Vein endothelial cell (primary cell): ENCODE measurements at places on chromosomes 5 and 9. TPM values are rescaled to one million over a fixed set of nuclear protein-coding genes. Genes with fewer than 3 reads are reported as not detected.

Gene PLPP7
- total RNA-seq: 2.6 and 4.3 TPM in 2 replicates

Gene NR4A3
- total RNA-seq: under 0.01 and 0.19 TPM in 2 replicates

Gene PCDHB16
- 0.65 and 0.86 TPM in 2 replicates for total RNA-seq

Gene GOLGA2
- 78.3 and 79.7 TPM in 2 replicates for total RNA-seq

Gene LYSMD3
- total RNA-seq: 17.0 and 19.1 TPM in 2 replicates

Gene NR5A1
- not detected in 2 replicates for total RNA-seq

Gene PURA
- 12.4 and 13.2 TPM in 2 replicates for total RNA-seq

Gene EQTN
- not detected in 2 replicates for total RNA-seq

Gene INSYN2B
- 26.1 and 52.3 TPM in 2 replicates for total RNA-seq

Gene CATSPER3
- under 0.01 TPM in 1 of 2 replicates, not detected in the other for total RNA-seq

Gene CDH18
- 0.10 TPM in 1 of 2 replicates, not detected in the other for total RNA-seq

Gene PCA3
- 0.29 and 0.33 TPM in 2 replicates for total RNA-seq

Gene ICE1
- 35.6 and 44.5 TPM in 2 replicates for total RNA-seq

Gene MACIR
- total RNA-seq: 10.1 and 11.2 TPM in 2 replicates

Gene LRRTM2
- 0.65 and 0.67 TPM in 2 replicates for total RNA-seq

Gene ADGRD2
- total RNA-seq: not detected in 2 replicates

Gene ADAM19
- total RNA-seq: 35.9 and 60.1 TPM in 2 replicates

Gene BAAT
- 0.10 TPM in 1 of 2 replicates, not detected in the other for total RNA-seq

Gene PRR16
- total RNA-seq: 0.48 TPM in 1 of 2 replicates, not detected in the other
